ENCODE measurements at places on chromosomes 7 and 10. TPM values are rescaled to one million over a fixed set of nuclear protein-coding genes. Genes with fewer than 3 reads are reported as not detected.

SVIL gene
- total RNA-seq, result 97.7 TPM

CALHM3 gene
- total RNA-seq, result not detected

MKLN1 gene
- total RNA-seq, result 71.9 TPM

GSTO2 gene
- 3.4 TPM for total RNA-seq

ZNF800 gene
- 37.5 TPM for total RNA-seq

SUGCT gene
- 1.9 TPM for total RNA-seq

TMEM273 gene
- total RNA-seq, result not detected

RGS10 gene
- total RNA-seq, result 42.4 TPM

AKR1C8 gene
- total RNA-seq, result not detected

SPDYE5 gene
- total RNA-seq, result not detected

RTKN2 gene
- total RNA-seq, result 11.9 TPM

ARHGAP12 gene
- 44.2 TPM for total RNA-seq

SFTPD gene
- not detected for total RNA-seq

CRYGN gene
- 0.16 TPM for total RNA-seq

AKR1C4 gene
- total RNA-seq, result not detected
